ENCODE measurements at places on chromosomes 5 and 9. TPM values are rescaled to one million over a fixed set of nuclear protein-coding genes. Genes with fewer than 3 reads are reported as not detected.

GLRA1 gene
- not detected for total RNA-seq

PCDHB15 gene
- not detected for total RNA-seq

CCDC152 gene
- 10.8 TPM for total RNA-seq

PCDHB1 gene
- not detected for total RNA-seq

GRXCR2 gene
- total RNA-seq, result not detected

PHYHD1 gene
- not detected for total RNA-seq

MORN5 gene
- not detected for total RNA-seq

LRRTM2 gene
- total RNA-seq, result 0.05 TPM

- no peak for DNase-seq
These were observed 54.6 kb upstream of the CLINT1 start for GRCh38 chr5:157913575-157913974.

DNA sequence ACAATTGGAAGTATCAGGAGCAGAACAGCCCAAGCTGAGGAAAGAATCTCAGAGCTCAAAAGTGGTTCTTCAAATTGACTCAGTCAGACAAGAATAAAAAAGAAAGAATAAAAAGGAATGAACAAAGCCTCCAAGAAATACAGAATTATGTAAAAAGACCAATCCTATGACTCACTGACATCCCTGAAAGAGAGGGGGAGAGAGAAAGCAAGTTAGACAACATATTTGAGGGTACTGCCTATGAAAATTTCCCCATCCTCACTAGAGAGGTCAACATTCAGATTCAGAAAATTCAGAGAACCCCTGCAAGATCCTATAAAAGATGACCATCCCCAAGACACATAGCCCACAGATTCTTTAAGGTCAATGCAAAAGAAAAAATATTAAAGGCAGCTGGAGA, 173.2 kb downstream of the ALDH1A1 start:
- DNase-seq, result no peak

- DNase-seq, result no peak
These were observed 45.6 kb upstream of the SLC30A5 start for GRCh38 chr5:69048230-69048629.

DNA sequence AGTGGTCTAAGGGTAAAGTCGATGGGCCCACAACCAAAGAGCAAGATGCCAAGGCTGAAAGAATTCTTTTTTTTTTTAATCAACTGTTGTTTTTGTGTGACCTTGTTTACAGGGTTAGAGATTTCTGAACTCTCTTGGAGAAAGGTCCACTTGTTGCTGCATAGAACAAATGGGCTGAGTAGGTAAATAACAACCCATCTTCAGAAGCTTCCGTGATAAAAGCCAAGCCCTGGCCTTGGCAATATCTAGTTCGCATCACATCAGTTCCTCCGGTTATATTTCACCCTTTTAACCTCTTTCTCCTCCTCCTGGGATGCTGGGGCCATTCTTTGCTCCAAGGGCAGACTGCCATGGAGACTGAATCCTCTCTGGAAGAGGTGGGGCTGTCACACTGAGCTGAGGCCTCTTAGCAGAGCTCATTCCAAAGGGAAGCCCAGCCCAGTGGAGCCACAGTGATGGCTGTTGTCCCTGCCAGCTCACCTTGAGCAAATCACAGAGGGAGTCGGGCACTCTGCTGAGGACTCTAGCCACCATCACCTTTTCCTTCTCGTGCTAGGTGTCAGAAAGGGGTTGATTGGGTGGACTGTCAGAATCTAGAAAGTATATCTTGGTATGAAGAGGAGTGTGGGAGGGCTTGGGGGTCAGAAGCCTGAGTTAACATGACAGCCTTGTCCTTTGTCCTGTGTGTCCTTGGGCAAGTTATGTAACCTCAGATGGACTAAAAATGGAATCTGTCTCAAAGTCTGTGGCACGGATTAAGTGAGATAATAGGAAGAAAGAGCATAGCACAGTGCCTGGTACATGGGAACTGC, 17.9 kb downstream of the ANKRD55 start:
- DNase-seq, result no peak

DNA sequence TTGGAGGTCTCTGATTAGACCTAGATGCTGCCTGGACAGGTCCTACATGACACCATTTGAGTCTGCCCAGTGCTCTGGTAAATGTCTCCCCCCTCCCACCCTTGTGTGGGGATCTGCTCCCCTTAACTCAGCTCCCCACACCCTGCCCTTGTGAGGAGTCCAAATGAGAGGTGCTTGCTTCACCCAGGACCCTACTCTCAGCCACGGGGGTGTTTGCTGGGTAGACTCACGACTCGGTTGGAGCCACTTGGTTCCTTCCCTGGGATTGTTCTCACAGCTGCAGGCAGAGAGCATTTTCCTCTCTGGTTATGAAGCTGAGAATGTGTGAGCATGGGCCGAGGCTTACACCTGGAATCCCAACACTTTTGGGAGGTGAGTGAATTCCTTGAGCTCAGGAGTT, 204.7 kb downstream of the CDK5RAP2 start:
- DNase-seq, result no peak

DNA sequence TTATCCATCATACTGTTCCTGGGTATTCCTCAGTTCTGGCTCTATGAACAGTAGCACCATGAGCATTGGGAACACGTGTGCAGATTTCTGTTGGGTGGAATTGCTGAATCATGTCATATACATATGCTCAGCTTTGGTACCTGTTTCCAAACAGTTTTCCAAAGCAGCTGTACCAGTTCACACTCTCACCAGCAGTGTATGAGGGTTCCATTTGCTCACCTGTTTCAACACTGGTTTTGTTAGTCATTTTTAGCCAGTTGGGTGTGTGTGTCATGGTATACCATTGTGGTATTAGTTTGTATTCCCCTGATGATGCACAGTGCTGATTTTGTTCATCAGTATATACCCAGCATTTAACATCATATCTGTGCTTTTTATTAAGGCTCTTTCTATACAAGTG, 56.7 kb upstream of the ECM2 start:
- no peak for DNase-seq

GRCh38 chr9:131312822-131313770, 23.6 kb downstream of the PLPP7 start:
- no peak for DNase-seq

DNA sequence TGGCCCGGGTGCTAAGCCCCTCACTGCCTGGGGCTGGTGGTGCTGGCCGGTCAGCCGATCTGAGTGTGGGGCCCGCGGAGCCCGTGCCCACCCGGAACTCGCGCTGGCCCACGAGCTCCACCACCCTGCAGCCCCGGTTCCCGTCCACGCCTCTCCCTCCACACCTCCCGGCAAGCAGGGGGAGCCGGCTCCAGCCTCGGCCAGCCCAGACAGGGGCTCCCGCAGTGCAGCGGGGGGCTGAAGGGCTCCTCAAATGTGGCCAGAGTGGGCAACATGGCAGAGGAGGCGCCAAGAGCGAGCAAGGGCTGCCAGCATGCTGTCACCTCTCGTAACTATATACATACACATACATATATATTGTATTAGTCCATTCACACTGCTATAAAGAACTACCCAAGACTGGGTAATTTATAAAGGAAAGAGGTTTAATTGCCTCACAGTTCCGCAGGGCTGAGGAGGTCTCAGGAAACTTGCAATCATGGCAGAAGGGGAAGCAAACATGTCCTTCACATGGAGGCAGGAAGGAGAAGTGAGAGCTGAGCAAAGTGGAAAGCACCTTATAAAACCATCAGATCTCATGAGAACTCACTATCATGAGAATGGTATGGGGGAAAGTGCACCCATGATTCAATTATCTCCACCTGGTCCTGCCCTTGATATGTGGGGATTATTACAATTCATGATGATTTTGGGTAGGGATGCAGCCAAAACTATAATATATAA, 56.8 kb downstream of the LIX1 start:
- no peak for DNase-seq

- DNase-seq, result no peak
These were observed 21.5 kb downstream of the CWC27 start for GRCh38 chr5:64790210-64790609.

DNA sequence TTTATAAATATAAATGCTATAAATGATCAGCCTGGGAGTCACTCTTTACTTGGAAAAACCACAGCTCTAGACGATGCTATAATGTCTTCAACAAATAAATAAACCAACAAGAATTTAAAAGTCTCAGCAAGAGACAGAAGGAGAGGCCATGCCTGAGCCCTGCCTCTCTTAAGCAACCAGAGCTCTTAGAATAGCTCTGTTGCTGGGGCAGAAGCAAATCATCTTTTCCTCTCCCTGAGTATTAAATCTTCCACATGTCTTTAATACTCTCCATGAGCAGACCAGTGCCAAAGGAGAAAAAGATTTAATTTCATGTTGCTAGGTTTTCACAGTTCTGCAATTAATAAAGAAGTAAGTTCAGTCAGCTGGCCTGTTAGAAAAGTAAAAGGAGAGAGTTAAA, 408.0 kb upstream of the SLC30A5 start:
- no peak for DNase-seq

DNA sequence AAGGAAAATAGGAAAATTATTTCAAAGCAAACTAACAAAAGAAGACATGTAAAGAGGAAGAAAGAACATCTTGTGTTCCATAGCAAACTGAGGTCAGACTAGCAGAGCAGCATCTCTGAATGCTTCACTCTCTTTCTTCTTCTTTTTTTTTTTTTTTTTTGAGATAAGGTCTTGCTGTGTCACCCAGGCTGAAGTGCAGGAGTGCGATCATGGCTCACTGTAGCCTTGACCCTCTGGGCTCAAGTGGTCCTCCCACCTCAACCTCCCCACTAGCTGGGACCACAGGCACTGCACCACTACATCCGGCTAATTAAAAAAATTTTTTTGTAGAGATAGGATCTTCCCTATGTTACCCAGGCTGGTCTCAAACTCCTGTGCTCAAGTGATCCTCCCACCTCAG, 36.6 kb downstream of the MELK start:
- DNase-seq, result no peak

DNA sequence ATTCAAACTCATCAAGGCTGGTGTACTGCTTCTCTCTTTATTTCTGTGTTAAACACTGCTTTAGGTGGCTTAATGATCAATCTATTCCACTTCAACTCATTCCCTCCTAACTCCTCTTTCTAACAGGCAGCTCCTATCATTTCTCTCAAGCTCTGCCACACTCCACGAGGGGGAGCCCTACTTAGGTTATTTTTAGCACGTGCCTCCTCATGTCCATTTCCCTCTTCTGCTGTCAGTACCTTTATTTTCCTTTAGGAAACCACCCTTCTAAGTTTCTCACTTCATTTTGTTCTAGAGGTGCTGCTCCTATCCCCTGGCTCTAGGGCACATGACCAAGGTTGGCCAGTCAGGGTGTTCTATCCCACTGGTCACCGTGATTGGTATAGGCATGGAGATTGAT, 6.7 kb upstream of the BRINP1 start:
- DNase-seq, result no peak

DNA sequence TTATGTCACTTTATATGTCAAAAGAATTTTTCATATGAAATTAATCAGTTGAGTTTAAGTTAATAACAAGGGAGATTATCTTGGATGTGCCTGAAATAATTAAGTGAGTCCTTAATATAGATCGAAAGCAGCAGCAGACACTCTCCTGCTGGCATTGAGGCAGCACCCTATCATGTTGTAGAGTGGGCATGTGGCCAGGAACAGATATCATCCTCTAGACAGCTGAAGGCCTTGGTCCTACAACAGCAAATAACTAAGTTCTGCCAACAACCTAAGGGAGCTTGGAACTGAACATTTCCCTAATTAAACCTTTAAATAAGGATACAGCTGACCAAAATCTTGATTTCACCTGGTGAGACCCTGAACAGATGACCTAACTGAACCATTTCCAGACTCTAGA, 25.8 kb upstream of the UGT3A1 start:
- no peak for DNase-seq

DNA sequence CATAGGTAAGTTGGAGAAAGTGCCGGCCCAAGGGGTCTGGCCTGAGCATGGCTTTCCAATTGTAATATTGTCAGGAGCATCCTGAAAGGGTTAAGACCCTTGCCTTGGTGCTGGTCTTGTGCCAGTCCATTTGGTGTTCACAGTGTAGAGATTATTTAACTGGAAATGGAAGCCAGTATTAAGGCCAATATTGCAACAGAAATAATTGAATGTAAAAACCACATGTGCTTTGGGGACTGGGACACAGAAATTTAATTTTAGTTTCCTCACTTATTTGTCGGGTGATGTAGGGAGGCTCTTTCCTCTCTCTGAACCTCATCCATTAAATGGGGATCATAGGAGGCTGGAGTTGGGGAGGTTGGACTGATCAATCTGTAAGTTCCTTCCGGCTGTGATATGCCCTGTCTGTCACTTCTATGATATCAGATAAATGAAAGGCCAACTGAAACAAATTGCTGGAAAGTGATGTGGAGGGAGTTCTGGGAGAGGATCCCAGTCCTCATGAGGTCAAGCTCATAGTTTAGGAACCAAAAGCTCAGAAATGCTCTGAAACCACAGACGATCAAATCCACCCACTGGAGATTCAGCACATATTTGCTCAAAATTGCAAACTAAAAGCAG, 54.8 kb upstream of the COL15A1 start:
- no peak for DNase-seq

- no peak for DNase-seq
These were observed 4.8 kb downstream of the SKP1 start for GRCh38 chr5:134171972-134172371.

DNA sequence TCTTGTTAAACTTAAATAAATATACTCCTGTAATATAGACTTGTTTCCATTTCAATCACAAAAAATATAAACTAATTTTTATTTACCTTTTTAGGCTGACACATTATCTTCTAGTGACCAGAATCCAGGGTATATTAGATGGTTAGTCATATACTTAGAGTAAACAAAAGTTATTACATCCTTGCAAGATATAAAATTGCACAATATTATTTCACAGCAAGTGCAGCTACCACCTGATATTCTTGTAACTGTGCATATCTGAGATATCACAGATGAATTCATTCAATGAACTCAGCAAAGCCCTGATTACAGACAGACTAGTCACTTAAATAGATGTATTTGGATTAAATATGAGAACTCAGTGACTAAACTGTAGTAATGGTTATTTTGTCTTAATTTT, 25.6 kb upstream of the ARRDC3 start:
- DNase-seq, result no peak

- no peak for DNase-seq
These were observed 92.9 kb downstream of the PALM2AKAP2 start for GRCh38 chr9:109872901-109873300.

- DNase-seq, result no peak
These were observed 507.3 kb upstream of the TYRP1 start for GRCh38 chr9:12185856-12186255.

DNA sequence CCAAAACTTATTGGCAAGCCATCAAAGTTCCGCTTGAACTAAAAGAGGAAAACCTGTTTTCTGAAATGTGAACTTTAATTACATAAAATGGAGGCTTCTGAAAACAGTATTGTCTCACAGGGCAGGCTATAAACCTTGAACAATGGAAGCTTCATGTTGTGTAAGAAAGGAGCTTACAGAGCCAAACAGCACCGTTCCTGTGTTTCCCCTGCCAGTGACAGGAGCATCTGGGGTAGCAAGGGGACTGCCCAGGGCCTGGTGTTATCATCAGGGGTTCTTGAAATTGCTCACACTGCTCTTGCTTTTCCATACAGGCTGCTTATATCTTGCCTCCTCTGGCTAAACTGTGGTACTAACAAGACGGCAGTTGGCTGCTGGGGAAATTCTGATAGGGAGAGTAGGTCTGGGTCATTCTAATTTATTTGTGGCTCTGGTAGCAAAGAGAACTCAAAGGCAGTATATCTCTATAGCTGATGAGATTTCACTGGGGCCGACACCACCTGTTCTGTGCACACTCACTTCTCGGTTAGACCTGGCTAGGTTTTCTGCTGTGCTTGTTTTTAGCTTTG, 40.4 kb downstream of the BASP1 start:
- no peak for DNase-seq

Data from activated T-cell treated with anti-CD3 and anti-CD28 coated beads, Interleukin-2, amount 50 U/mL, for 4 hours (primary cell).